ENCODE measurements at places on chromosomes 11 and 22.
A peak's percentile ranks its signal among the peaks of the same experiment; 100 is the strongest.

GRCh38 chr11:22702031-22702430 is 35.6 kb downstream of the GAS2 start:
- no peak for DNase-seq
- H3K4me3 ChIP-seq, result no peak overlapping the region
- no peaks in the 10 kb centered on the region for H3K27me3 ChIP-seq

DNA sequence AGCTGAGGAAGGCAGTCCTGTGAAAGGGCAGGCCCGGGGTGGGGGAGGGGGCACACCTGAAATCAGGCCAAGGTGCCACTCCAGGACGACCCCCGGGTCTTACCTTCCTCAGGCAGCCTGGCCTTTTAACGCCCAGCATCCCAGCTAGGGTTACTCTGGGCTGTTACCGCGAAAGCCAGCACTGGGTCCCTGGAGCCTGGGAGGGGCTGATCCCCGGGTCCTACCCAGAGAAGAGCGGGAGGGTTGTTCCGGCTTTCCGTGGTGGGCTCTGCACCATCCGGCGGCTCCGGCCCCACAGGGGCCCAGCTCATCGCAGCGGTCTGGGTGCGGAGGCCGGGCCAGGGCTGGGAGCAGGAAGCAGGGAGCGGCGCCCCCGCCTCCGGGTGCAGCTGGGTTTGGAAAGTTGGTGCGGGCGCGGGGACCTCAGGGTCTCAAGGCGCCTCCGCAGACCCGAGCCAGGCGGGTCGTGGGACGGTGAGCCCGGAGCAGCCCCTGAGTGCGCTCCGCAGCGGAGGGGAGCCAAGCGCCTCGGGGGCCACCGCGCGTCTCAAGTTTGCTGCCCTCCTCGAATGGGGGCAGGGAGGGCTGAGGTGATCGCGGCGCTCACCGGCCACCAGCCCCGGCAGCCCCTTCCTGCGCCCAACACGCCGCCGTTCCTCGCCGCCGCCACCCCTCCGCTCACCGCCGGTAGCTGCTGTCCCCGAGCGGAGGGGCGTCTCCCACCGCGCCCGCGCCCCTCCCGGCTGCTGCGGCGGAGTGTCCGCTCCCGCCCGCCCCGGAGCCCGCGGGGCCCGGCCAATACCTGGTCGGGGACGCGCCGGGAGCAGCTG is 831 bp downstream of the CHST1 start:
- H3K27me3 ChIP-seq, result peaks cover 97% of the 10 kb centered on the region
- H3K36me3 ChIP-seq, result no peaks in the 10 kb centered on the region
- H3K27ac ChIP-seq, result no peak overlapping the region
- H3K4me1 ChIP-seq, result peaks cover 40% of the 10 kb centered on the region
- peak overlapping the region; percentile 26 for H3K4me3 ChIP-seq
- DNase-seq, result no peak

DNA sequence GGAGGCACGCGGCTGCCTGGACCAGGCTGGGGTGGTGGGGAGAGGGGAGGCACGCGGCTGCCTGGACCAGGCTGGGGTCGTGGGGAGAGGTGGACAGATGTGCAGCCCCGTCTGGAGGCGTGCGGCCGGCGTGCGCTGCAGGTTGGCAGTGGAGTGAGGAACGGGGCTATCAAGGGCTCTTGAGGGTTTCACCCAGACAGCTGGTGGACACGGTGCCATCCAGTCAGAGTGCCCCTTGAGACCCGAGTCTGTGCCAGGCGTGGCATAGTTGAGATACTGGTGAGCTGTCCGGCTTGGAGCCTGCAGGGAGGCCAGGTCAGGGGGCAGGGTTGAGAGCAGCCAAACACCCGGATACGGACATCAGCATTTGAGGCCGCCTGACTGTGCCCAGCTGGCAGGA is 1.5 kb upstream of the GRAMD4 start:
- no peaks in the 10 kb centered on the region for H3K36me3 ChIP-seq
- H3K27me3 ChIP-seq, result no peaks in the 10 kb centered on the region
- no peak overlapping the region for H3K27ac ChIP-seq
- H3K4me3 ChIP-seq, result no peak overlapping the region

- peak within 1 kb of the TSS; percentile 85 for H3K4me3 ChIP-seq
- H3K27me3 ChIP-seq, result no peaks in the 10 kb centered on the region
- peak; percentile 96 for DNase-seq
- H3K36me3 ChIP-seq, result no peaks in the 10 kb centered on the region
- peaks cover 2% of the 10 kb centered on the region for H3K4me1 ChIP-seq
Observed at GRCh38 chr11:119205574-119206510, at the start of gene CBL. CBL (plus strand) TSS chr11:119206339; CDS start chr11:119206418, 79 bp downstream.

DNA sequence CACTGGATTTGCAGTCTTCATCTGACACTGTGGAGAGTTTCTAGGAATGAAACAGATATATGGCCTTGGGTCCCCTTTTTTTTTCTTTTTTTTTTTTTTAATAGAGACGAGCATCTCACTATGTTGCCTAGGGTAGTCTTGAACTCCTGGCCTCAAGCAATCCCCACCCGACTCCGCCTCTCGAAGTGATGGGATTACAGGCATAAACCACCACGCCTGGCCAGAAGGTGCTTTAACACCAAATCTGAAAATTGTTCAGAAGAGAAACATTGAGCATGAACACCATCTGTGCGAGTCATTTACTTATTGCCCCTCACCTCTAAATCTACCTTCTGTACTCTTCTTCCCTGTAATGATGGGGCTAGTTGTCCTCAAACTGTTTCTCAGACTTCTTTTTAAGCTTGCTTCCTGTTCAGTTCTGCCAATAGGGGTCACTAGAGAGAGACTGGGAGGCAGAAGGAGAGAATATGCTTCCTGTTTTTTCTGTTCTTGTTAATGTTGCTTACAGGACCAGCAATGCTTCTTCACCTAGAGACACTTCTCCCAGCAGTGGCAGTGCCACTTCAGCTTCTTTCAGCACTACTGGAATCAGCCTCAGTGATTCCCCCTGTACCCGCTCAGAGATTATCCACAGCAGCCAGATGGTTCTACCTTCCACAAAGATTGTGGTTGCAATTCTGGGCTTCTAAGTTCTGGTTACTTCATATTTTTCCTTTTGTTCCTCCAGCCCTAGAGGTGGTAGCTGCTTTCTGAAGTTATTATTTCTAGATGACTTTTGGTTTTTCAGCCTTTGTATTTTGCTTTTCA is 20.8 kb upstream of the ZBED5 start:
- no peaks in the 10 kb centered on the region for H3K4me1 ChIP-seq
- H3K36me3 ChIP-seq, result no peaks in the 10 kb centered on the region
- peak; percentile 17 for DNase-seq
- no peaks in the 10 kb centered on the region for H3K27me3 ChIP-seq
- H3K27ac ChIP-seq, result no peak overlapping the region

GRCh38 chr11:132026746-132027145 is 656.3 kb downstream of the NTM start:
- no peaks in the 10 kb centered on the region for H3K4me1 ChIP-seq
- H3K27me3 ChIP-seq, result no peaks in the 10 kb centered on the region
- H3K27ac ChIP-seq, result no peak overlapping the region
- no peak for DNase-seq

GRCh38 chr11:21615955-21616371 is 576.9 kb upstream of the ANO5 start:
- DNase-seq, result no peak
- H3K4me3 ChIP-seq, result no peak overlapping the region
- no peak overlapping the region for H3K27ac ChIP-seq
- H3K4me1 ChIP-seq, result no peaks in the 10 kb centered on the region
- no peaks in the 10 kb centered on the region for H3K27me3 ChIP-seq
- H3K36me3 ChIP-seq, result no peaks in the 10 kb centered on the region

- no peak for DNase-seq
- H3K27ac ChIP-seq, result peak overlapping the region; percentile 90
- no peaks in the 10 kb centered on the region for H3K27me3 ChIP-seq
- peaks cover 25% of the 10 kb centered on the region for H3K36me3 ChIP-seq
- peaks cover 21% of the 10 kb centered on the region for H3K4me1 ChIP-seq
- H3K4me3 ChIP-seq, result peak overlapping the region; percentile 81
Observed at GRCh38 chr22:30423301-30423958, 2.1 kb upstream of the MTFP1 start.

GRCh38 chr11:16365581-16366228 is 9.4 kb upstream of the SOX6 start:
- no peaks in the 10 kb centered on the region for H3K4me1 ChIP-seq
- H3K4me3 ChIP-seq, result no peak overlapping the region
- no peak for DNase-seq
- no peaks in the 10 kb centered on the region for H3K36me3 ChIP-seq

- peaks cover 2% of the 10 kb centered on the region for H3K4me1 ChIP-seq
- no peak within 1 kb of the TSS for H3K27ac ChIP-seq
- peaks cover 29% of the 10 kb centered on the region for H3K27me3 ChIP-seq
- DNase-seq, result peak; percentile 18
- no peaks in the 10 kb centered on the region for H3K36me3 ChIP-seq
- H3K4me3 ChIP-seq, result peak within 1 kb of the TSS; percentile 83
Observed at GRCh38 chr11:35138943-35139721, at the start of gene CD44. CD44 (plus strand) TSS chr11:35139171; CDS start chr11:35139304, 133 bp downstream.

DNA sequence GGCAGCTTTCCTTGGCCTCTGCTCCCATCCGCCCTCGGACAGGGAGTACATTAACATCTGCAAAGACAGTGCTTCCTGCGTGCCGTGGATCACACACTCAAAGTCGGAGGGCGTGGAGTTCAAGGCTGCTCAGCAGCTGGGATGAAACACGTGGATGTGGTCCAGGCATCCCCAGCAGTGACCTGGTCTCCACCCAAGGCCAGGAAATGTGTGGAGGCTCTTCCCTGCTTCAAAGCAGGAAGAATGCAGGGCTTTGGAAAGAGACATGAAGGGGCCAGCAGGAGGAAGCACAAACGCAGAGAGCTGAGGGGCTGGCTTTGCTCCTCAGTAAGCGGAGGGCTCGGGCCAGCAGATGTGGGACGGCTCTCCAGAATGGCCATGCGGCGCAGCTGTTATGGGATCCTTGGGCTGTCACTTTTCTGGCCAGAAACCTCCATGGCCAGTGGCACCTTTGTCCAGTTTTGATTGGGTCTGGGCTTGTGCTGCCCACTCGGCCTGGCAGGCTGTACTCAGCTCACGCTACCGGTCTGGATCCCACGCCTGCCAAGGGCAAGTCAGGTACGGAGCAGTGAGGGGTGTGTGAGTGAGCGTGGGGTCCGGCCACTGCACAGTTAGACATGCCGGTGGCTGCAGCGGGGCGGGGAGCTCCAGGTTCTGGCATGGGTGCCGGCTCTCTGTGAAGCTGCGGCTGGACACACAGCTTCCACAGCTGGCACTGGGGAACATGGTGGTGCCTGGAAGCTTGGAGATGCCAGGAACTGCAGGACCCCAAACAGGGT is 438.0 kb downstream of the TBC1D22A start:
- no peak overlapping the region for H3K4me3 ChIP-seq
- no peak for DNase-seq
- no peaks in the 10 kb centered on the region for H3K36me3 ChIP-seq
- H3K4me1 ChIP-seq, result no peaks in the 10 kb centered on the region

DNA sequence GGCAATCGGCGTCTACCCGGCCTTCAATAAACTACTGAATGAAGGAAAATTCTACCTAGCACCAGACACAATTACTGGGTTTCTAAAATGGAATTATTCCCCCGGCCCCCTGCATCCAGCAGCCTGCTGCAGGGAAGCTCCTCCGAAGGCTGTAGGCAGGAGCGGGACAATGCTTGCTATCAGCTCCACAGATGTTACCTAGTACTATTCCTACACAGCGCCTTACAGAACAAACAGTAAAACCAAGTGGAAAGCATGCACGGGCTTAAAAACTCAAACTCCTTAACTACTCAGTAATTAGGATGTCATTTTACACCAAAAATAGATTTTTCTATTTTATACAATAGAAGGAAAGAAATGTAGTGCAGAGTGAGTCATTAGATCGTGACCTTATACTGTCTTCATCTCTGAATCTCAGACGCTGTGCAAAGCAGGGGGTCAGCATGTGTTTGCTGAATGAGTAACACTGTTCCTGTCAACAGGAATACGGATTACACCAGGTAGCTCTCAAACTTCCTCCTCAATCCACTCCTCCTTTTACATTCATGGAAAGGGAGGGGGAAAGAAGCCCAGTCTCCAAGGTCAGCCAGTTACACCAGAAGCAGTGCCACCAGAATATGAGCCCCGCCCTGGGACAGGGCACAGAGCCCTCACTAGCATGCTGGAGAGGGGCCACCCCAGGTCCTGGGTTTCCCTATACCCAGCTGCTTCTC is 74.9 kb downstream of the PACSIN2 start:
- peaks cover 18% of the 10 kb centered on the region for H3K4me1 ChIP-seq
- H3K27me3 ChIP-seq, result no peaks in the 10 kb centered on the region
- no peak overlapping the region for H3K27ac ChIP-seq
- H3K36me3 ChIP-seq, result peaks cover 16% of the 10 kb centered on the region

- H3K36me3 ChIP-seq, result peaks cover 8% of the 10 kb centered on the region
- peaks cover 31% of the 10 kb centered on the region for H3K4me1 ChIP-seq
Observed at GRCh38 chr11:76791861-76792260, 8.7 kb downstream of the TSKU start.

DNA sequence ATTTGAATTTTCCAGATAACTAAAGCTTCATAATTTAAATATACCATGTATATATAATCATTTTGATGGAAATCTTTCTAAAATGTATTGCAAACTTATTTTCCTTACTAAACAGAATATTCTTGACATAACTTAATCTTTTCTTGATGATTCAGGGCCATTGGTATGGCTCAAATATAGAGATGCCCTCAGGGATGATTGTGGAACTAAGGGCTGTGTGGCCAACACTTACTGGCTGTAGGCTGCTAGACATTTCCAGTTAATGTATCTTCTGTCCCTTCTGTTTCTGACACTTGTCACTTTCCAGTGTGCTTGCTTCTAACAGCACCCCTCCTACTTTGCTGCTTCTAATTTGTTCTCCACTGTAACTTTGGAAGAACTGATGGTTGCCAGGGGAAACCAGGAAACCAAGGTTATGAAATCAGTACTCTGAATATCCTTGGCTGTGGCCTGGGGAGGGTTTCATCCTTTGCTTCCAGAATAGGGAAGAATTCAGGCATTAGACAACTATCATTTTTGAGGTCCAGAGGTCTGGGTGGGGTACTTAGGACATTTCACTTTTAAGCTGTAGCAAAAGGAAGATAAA is 697.2 kb downstream of the ETS1 start:
- no peak overlapping the region for H3K27ac ChIP-seq
- no peak for DNase-seq
- H3K4me3 ChIP-seq, result no peak overlapping the region
- no peaks in the 10 kb centered on the region for H3K27me3 ChIP-seq

GRCh38 chr11:34214961-34215805 is 109.8 kb downstream of the NAT10 start:
- peaks cover 3% of the 10 kb centered on the region for H3K4me1 ChIP-seq
- peak overlapping the region; percentile 53 for H3K4me3 ChIP-seq
- H3K36me3 ChIP-seq, result no peaks in the 10 kb centered on the region
- H3K27me3 ChIP-seq, result no peaks in the 10 kb centered on the region
- no peak for DNase-seq
- H3K27ac ChIP-seq, result no peak overlapping the region

GRCh38 chr11:46845440-46845739 is 690 bp downstream of the CKAP5 start:
- no peaks in the 10 kb centered on the region for H3K4me1 ChIP-seq
- H3K27ac ChIP-seq, result peak overlapping the region; percentile 69
- H3K27me3 ChIP-seq, result no peaks in the 10 kb centered on the region
- peak; percentile 2 for DNase-seq

GRCh38 chr11:8959546-8960166 is 4.6 kb downstream of the TMEM9B start:
- no peaks in the 10 kb centered on the region for H3K27me3 ChIP-seq
- H3K27ac ChIP-seq, result no peak overlapping the region
- H3K4me3 ChIP-seq, result no peak overlapping the region
- peak; percentile 58 for DNase-seq
- peaks cover 13% of the 10 kb centered on the region for H3K4me1 ChIP-seq
- H3K36me3 ChIP-seq, result no peaks in the 10 kb centered on the region

- DNase-seq, result no peak
- peaks cover 29% of the 10 kb centered on the region for H3K36me3 ChIP-seq
- H3K27ac ChIP-seq, result no peak overlapping the region
- H3K4me1 ChIP-seq, result peaks cover 11% of the 10 kb centered on the region
Observed at GRCh38 chr11:77602381-77603088, 12.8 kb downstream of the AQP11 start.

GRCh38 chr11:105829084-105829483 is 193.0 kb downstream of the MSANTD4 start:
- H3K27ac ChIP-seq, result no peak overlapping the region
- H3K27me3 ChIP-seq, result no peaks in the 10 kb centered on the region
- no peak overlapping the region for H3K4me3 ChIP-seq
- H3K4me1 ChIP-seq, result no peaks in the 10 kb centered on the region
